ENCODE measurements at places on chromosomes 7 and 10. TPM values are rescaled to one million over a fixed set of nuclear protein-coding genes. Genes with fewer than 3 reads are reported as not detected.

DNA sequence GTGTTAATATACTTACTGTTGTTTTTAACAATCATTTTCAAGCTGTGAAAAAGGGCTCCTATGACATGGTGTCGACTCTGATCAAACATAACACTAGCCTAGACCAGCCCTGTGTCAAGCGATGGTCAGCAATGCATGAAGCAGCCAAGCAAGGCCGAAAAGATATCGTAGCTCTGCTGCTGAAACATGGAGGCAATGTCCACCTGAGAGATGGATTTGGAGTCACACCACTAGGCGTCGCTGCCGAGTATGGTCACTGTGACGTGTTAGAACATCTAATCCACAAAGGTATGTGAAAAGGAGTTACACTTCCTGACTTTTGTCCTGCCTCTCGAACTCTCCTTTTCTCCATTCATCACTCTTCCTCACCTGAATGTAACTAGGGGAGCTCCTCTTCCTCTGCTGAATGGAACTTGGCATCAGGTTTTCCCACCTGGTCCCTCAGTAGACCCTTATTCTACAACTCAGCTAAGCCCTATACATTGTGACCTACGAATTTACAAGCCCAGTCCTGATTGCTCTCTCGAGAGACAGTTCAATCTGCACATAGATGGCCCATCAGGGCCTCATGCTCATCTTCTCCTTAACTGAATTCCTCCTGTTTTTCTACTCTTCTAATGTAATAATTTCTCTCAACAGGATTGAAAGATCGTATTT is 23.0 kb downstream of the ASB15 start:
- peak; percentile 49 for DNase-seq

GRCh38 chr10:93336110-93336509 is 146.0 kb downstream of the MYOF start:
- DNase-seq, result no peak

GRCh38 chr7:21462081-21462480 is 34.2 kb downstream of the SP4 start:
- no peak for DNase-seq

Gene IQUB
- total RNA-seq, result 0.34 TPM

- DNase-seq, result no peak
These were observed 316.9 kb upstream of the PLXDC2 start for GRCh38 chr10:19499291-19499770.
